Common myeloid progenitor, CD34-positive (primary cell): ENCODE measurements at places on chromosomes 16 and 17.

DNA sequence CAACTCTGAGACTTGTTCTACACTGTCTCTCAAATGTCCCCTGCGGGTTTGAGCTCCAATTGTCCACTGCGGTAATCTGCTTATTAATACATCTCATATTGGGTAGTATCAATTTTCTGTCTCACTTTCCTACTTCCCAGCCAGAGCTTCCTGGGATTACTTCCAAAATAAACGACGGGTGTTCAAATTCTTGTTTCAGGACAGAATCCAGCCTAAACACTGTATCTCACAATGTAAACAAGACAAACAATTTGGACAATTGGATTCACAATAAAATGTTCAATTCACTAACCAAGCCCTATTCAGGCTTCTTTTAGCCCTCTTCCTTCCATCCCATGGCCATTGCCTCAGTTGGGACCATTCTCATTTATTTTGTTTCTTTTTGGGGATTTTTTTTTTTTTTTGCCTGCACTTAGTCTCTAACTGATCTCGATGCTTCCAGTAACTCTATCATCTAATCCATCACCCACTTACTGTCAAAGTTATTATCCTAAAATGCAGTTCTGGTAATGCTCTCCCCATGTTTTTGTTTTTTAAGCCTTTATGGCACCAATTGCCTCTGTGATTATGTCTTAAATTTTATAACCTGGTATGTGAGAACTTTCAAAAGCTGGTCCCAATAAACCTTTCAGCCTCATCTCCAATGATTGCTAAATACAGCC is 2.0 kb upstream of the VAT1L start:
- no peak for DNase-seq

- DNase-seq = no peak
Measured at GRCh38 chr17:70254735-70255460, 85.6 kb downstream of the KCNJ2 start.

GRCh38 chr17:56172517-56172982 is 19.3 kb downstream of the ANKFN1 start:
- no peak for DNase-seq

GRCh38 chr16:74862743-74863244 is 88.2 kb upstream of the FA2H start:
- peak; percentile 66 for DNase-seq

DNA sequence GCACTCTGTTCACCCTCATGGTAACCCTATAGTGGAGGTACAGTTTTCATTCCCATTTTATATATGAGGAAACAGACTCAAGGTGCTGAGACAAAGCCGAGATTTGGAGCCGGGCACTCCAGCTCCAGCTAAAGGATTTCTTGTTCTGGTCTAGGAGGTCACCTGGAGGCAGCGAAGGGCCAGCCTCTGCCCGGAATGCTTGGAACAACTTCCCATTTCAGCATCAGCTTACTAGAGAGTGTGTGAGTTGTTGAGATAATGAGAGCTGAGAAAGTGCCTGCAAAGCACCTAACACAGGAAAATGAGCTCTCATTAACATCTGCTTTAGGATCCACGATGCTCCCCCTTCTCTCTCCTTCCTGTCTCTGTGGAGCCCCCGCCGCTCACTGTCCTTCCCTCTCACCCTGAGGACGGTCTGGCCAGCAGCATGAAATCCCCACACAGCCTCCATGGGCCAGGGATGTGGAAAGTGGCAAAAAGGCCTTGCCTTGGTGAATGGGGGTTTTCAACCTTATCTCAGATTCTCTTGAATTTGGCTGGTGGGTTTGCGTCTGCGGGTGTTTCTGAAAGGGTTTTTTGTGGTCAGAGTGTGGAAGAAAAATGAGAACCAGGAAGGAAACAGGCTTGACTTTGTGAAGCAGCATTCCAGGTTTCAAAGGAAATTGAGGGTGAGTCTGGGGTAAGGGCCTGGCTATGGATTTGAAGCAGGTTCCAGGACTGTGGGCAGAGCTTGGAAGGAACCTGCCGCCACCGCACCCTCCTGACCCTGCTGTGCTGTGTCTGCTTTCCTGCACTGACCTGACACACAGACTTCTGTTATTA is 178.7 kb downstream of the FOXL1 start:
- peak; percentile 38 for DNase-seq

- DNase-seq = no peak
Measured at GRCh38 chr17:1050246-1050995, 53.5 kb downstream of the TIMM22 start.

DNA sequence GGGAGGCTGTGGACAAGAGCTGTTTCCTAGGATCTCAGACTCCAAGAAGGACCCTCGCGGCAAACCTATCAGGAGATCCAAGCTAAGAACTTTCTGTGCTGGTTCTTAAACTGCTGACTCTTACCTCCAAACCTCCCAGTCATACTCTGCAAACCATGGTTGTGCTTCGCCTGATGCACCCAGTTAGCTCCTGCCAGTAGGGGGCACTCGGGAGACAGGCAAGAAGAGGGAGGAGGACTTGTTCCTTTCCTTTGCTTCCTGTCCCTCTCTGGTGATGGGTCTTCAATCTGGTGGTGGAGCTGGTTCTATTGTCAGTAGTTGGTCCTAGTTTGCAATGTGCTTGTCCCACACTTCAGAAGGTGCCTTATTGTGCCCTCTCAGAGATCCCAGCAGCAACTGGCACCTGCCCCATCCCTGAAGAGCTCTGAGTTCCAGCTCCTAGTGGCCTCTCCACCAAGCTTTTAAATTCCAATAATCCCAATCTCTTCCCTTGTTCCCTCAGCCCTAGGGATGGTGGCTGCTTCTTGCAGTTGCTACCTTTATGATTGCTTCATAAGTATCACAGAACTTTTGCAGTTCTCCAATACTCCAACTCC is 113.5 kb upstream of the RPL38 start:
- DNase-seq = peak; percentile 10

GRCh38 chr17:32741381-32741780 is 135.5 kb downstream of the MYO1D start:
- no peak for DNase-seq

GRCh38 chr16:22126037-22126558 is 33.8 kb downstream of the VWA3A start:
- DNase-seq = no peak

GRCh38 chr16:57146735-57147134 is 39.1 kb downstream of the PSME3IP1 start:
- DNase-seq = peak; percentile 51

DNA sequence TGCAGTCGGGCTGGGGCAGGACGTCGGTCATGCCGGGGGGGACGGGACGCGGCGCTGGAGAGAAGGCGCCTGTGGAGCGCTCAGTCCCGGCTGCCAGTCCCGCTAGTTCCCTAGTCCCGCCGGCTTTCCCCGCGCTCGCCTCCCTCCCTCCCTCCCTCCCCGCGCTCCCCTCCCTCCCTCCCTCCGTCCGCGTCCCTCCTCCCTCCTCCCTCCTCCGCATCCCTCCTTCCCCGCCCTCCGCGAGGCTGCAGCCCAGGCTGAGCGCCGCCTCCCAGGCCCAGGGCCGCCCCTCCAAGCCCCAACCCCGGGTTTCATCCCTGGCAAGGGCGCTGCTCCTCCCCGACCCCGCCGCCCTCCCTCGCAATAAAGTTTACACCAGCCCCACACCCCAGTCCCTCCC is 34.8 kb downstream of the TIMM22 start:
- peak; percentile 19 for DNase-seq

DNA sequence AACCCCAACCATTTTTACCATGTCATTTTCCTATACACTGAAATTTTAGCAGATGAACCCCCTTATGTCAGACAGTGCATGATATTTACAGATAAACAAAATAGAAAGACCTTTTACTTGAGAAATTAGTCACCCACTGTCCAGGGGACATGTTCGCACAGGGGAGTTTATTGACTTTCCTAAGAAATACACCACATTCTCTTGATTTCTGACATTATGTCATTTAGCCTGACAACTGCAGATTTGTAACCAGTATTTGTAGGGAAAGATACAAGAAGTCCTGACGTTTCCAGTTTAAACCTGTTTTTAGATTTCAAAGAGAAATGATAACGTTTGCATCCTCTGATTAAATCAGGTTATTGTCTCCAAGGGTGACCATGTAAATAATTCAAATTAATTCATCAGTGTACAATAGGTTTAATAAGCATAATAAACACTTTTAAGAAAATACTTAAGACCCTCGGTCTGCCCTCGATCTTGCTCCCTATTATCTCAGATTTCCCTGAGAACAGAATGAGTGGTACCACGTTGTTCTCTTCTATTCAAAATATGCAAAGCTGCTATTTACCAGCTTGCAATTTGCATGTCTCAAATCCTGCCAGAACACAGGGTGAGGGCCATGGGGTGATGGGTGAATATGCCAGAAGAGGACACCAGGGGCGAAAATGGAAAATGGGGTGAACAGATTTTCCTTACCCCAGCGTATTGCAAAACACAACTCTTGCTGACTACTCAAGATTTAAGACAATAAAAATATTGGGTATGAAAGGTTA is 2.1 kb upstream of the LYRM9 start:
- no peak for DNase-seq
